ENCODE measurements at places on chromosomes 13 and 19. TPM values are rescaled to one million over a fixed set of nuclear protein-coding genes. Genes with fewer than 3 reads are reported as not detected.

GRCh38 chr19:46787331-46788261, 798 bp downstream of the SLC1A5 start:
- no peak for ATAC-seq

- peak; percentile 50 for ATAC-seq
Measured at GRCh38 chr13:20161275-20161950, 561 bp upstream of the GJA3 start.

DNA sequence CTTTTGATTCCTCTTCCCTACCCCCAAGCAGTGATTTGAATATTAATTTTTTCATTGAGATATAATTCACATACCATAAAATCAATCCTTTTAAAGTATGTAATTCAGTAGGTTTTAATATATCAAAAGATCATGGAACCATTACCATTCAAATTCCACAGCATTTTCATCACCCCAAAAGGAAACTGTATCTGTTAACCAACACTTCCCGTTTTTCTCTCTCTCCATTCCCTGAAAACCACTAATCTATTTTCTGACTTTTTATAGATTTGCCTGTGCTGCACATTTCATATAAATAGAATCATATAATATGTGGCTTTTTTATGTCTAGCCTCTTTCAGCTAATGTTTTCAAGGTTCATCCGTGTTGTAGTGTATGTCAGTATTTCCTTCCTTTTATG, 107.1 kb downstream of the PAN3 start:
- ATAC-seq = no peak

The CYP2B6 gene
- total RNA-seq = not detected

The LAIR2 gene
- total RNA-seq = not detected

- no peak for ATAC-seq
Measured at GRCh38 chr13:37995092-37995491, 125.5 kb upstream of the TRPC4 start.

- peak; percentile 53 for ATAC-seq
Measured at GRCh38 chr19:41226053-41226873, 7.2 kb downstream of the AXL start.

DNA sequence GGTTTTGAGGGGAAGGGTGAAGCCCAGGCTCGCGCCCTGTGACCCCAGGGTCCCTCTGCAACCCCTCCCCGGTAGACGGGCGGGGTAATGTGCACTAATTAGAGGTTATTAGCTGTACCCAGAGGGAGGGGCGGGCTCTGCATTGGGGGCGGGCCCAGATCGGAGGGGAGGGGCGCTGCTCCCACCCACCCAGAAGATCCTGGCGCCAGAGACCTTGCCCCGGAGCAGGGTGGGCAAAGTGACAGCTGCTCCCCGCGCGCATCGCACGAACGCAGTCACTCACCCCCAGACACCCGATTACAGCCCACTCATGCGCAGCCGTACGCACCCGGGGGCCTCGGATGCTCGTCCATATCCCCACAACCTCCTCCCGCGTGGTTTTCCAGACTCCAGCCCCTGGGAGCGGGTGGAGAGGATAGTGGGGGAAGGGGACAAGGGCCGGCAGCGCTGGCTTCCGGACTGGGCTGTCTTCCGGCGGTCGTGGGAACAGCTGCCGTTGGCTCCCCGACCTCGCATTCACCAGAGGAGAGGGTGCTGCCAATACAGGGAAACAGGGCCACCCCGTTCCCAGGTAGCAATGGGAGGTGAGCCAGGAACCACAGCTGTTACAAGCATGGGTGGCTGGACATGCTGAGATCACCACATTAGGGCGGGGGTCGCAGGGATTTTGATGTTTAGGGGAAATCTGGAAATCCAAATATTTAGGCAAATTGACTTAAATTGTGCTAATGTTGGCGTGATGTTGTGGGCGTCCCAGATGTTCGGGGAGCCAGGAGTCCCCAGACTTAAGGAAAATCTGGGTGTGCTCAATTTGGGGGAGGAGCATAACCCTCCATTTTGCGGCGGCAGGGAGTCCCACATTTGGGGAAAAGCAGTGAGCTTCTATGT, 2.9 kb upstream of the HOOK2 start:
- ATAC-seq = peak; percentile 4

The IGFL2 gene
- not detected for total RNA-seq

GRCh38 chr19:892243-892893, 619 bp downstream of the MED16 start:
- ATAC-seq = no peak

The HSPH1 gene
- 303 TPM for total RNA-seq
